Islet precursor cell (in vitro differentiated cells): ENCODE measurements at places on chromosomes 4 and X.

GRCh38 chrX:130167040-130167439 lies 1.4 kb upstream of the AIFM1 start:
- DNase-seq = no peak

DNA sequence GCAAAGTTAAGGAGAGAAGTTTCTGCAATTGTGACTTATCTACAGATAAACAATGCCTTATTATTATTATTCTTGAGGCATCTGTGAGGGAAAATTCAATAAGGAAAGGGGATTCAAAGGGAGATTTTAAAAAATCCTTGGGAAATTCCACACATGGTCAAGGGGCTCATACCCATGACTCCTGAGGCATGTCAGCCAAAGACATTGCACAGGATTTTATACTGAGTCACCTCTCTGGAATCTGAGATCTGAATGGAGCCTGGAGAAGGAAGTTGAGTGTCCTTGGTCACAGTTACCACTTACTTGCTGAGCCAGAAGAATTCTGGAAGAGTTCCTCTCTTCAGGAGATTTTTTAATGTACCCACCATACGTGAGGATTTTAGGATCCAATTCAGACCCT lies 14.4 kb upstream of the CXCL8 start:
- DNase-seq = peak; percentile 84

DNA sequence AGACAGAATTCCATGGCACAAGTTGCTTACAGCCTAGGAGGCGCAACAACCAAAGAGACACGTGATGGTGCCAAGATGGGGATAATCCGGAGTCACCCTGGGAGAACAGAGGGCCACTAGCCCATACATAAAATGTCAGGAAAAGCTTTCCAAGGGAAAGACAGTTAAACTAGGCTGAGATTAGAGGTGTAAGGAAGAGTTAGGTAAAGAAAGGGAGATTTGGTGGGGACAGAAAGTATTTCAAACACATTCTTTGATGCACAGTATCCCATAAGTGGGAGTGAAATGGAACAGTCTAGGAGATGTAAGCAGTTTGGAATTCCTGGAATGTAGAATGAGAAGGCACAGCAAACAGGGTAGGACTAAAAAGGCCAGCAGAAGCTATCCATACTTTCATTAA lies 860.9 kb upstream of the LCORL start:
- peak; percentile 55 for DNase-seq

- peak; percentile 92 for DNase-seq
These were observed at the start of gene TRAM1L1 for GRCh38 chr4:117084866-117085701. TRAM1L1 (minus strand) TSS chr4:117085576; CDS start chr4:117085393, 183 bp downstream.

DNA sequence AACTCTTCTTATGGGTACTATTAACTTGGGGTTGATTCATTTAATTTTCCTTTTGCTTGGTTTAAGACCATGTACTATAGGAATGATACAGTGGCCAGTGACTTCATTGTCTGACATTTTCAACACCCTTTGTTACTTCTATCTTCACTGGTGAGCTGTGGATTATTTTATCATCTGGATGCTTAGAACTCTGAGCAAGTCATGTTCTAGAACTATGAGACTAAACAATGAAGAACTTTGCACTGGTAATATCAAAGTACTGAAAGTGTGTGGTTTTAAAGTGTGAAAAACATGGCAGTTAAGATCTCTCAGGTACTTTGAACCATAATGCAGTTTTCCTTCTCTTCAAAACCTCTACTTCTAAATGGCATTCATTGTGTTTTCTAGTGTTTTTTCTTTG lies 47.8 kb downstream of the MAP7D3 start:
- DNase-seq = no peak

DNA sequence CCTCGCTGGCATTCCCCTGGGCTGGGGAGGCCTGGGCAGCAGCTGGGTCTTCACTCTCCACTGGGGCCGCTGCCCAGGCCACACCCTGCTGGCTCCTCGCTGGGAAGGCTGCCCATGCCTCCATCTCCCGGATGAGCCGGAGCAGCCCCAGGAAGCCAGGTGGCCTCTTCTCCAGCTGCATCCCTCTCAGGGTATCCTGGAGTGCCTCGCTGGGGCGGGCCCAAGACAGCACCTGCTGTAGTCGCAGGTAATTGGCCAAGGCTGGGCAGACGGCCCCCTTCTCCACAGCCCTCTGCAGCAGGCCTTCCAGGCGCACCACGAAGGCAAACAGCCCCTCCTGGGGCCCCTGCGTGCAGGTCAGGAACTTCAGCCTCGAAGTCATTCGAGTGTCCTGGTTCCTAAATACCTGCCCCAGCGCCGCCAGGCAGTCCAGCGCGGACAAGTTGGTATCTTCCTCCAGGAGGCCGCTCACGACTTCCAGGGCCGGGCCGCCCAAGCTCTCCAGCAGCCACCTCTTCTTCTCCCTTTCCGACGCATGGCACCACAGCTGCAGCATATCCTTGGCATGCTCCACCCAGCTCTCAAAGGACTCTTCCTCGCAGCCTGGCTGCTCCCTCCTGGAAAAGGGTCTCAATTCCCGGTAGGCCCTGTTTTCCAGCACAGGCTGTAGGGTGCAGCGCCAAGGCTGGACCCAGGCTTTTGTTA lies 3.7 kb downstream of the PNMA6E start:
- DNase-seq = no peak

DNA sequence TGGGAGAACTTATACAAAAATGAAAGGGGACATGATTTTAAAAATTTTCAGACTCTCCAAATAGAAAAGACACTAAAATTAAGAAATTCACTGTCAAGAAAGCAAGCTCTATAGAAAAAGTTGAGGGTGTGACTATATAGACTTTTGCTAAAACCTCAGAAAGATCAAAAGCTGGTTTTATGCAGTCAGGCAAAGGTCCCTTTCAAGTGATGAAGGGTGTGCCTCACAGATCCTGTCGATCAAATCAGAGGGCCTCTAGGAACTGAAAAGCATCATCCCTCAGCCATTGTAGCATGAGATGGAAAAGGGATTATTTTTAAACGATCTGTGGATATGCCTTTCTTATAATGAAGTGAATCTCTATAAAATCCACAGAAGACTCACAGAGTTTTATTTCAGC lies 116.5 kb downstream of the FAM13A start:
- no peak for DNase-seq

GRCh38 chr4:60808726-60809485 lies 391.2 kb upstream of the ADGRL3 start:
- no peak for DNase-seq

DNA sequence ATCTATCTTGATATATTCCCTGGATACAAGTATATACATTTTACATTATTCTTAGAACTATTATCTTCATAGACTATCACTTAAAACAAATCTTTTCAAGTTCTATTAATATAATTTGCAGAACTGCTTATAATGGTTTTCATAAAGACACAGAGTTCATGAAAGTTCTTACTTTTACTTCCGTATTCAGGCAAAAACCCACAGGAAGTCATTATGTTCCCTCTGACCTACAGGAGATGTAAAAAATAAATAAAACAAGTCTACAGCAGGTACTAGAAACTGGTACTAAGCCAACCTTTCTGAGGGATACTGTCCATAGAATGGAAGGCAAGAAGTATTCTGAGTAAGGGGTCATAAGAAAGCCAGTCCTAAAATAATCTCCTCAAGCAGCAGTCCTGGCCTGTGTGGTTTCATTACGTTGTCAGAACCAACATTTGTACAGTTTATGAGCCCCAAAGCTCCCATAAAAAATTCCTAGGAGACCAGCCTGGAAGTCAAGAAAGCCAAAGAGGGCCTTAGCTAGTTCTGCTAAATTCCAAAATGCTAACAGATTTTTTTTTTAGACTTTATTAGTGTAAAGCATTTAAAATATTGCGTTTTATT lies 68.6 kb downstream of the CAMK2D start:
- DNase-seq = no peak
